Activated CD4-positive, alpha-beta T cell treated with anti-CD3 and anti-CD28 coated beads, Interleukin-2, amount 10 ng/mL, durations not matched to agents 24 days and 14 days (primary cell): ENCODE measurements at places on chromosomes 1 and 21. TPM values are rescaled to one million over a fixed set of nuclear protein-coding genes. Genes with fewer than 3 reads are reported as not detected.

Gene AKIRIN1
- total RNA-seq, result 76.0 and 79.3 TPM in 2 replicates

Gene BMP8B
- total RNA-seq, result 0.37 and 0.43 TPM in 2 replicates

DNA sequence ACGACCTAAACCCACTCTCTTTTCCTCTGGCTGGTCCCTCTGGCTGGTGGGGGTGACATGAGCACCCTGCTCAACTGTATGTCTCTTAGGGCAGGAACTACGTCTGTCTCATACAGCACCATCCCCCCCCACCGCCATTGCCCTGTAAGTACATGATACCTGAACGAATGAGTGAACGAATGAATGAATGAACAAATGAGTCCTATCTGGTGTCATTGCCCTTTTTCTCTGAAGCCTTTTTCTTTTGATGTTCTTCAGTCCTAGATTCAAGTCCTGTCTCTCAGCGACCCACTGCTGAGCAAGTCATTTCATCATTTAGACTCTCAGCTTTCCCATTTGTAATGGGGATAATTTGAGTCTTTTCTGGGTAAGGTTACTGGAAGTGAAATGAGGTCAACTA, 10.8 kb downstream of the MATN1 start:
- DNase-seq, result no peak

DNA sequence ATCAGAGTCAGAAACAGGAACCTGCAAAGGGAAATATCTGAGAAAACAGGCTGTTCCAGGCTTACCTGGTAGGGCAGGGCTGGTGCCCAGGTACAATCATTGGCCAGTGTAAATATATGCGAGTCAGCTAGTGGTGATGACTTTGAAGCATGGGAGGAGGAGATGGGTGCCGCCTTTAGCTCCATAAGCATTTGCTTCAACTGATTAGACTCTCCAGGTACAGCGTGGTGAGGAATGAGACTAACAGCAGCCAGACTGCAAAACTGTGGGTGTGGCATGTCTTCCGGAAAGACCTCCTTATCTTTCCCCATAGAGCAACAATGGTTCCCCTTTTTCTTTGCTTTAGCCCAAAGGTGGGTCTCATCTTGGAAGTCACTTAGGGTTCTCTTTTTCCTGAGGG, 137.2 kb downstream of the LRIG2 start:
- no peak for DNase-seq

GRCh38 chr1:53999920-54000319, 18.1 kb downstream of the LDLRAD1 start:
- no peak for DNase-seq
